ENCODE measurements at places on chromosomes 11 and 22.

DNA sequence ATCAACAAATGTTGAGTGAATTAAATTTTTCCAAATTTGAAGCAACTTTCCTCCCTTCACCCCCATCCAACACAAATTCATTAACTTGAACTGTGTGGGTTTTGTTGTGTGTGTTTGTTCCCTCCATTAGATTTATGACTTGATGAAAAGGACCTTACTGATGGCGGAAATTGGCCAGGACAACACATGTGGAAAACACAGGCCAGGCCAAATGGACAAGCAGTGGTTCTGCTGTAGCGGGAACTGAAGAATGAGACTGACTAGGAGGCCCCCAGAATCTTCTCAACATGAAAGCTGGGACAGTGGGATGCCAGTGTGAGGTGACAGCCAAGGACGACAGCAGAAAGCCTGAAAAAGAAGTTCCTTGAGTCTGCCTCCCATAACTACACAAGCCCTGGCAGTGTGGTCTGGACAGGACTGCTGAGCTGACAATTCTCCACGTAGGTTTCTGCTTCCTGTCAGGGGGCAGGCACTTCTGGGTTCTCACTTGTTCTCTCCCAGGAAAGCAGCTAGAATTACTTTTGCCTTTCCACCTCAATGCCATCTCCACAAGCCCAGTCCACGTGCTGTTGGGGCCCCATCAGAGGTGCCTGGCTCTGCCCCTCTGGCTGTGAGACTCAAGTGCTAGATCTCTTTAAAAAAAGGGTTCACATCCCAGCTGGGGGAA is 94.3 kb downstream of the ETS1 start:
- no peak for DNase-seq

- no peak for DNase-seq
Measured at GRCh38 chr22:35633520-35633919, 14.7 kb upstream of the APOL6 start.

DNA sequence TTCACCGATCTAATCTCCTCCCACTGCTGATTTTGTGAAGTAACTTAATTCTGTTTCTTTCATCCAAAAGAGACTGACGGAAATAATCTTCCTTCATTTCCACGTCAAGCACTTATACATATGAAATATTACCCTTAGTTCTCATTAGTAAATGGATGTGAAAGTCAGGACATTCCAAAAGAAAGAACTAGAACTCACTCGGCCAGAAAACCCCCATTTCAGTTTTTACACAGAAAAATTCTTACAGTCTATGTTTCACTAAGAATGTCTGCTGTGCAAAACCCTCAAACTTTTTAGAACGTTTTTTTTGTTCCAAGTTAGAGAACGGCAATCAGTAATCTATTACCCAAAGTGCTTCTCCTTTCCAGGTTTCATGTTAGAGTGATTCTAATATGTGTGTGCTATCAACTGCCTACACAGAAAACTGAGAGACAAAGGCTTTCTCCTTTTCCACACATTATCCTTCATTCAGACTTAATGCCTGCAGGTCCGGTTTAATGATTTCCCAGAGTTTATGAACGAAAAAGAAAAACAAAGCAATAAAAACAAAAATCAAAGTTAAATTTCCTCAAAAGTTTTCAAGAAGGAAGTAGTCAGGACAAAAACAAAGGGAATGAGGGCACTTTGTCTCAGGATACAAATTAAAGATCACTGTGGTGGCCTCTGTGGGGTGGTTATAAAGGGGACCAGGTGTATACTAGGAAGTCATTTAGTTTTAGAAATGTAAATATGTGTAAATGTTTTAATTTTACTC is 11.3 kb upstream of the SESN3 start:
- DNase-seq: no peak

GRCh38 chr11:88337987-88338668 is 592 bp upstream of the CTSC start:
- peak; percentile 46 for DNase-seq

DNA sequence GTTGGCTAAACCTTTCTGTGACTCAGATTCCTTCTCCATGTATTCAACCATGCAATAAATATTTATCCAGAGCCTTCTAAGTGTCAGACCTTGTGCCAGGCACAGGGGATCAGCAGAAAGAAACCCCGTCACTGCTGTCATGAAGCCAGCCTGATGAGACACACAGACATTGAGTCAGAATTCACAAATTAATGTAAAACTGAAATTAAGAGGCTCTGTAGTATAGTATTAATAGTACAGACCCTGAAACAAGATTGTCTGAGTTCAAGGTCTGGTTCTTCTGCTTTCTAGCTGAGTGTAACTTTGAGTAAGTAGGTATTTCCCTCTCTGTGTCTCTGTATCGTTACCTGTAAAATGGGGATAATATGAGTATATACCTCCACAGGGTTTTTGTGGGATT is 46.9 kb downstream of the ME3 start:
- no peak for DNase-seq

- DNase-seq: no peak
Measured at GRCh38 chr22:44153710-44154109, 27.0 kb upstream of the PARVG start.

DNA sequence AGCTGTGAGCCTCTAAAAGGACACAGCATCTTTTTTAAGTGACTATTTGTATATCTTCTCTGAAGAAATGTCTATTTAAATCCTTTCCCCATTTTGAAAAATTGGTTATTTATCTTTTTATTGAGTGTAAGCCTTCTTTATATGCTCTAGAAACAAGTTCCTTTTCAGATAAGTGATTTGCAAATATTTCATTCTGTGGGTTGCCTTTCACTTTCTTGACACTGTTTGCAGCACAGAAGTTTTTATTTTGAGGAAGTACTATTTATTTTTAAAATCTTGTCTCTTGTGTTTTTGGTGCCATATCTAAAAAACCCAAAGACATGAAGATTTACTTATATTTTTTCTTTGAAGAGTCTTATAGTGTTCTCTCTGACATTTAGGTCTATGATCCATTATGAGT is 40.1 kb upstream of the LYVE1 start:
- DNase-seq: no peak

DNA sequence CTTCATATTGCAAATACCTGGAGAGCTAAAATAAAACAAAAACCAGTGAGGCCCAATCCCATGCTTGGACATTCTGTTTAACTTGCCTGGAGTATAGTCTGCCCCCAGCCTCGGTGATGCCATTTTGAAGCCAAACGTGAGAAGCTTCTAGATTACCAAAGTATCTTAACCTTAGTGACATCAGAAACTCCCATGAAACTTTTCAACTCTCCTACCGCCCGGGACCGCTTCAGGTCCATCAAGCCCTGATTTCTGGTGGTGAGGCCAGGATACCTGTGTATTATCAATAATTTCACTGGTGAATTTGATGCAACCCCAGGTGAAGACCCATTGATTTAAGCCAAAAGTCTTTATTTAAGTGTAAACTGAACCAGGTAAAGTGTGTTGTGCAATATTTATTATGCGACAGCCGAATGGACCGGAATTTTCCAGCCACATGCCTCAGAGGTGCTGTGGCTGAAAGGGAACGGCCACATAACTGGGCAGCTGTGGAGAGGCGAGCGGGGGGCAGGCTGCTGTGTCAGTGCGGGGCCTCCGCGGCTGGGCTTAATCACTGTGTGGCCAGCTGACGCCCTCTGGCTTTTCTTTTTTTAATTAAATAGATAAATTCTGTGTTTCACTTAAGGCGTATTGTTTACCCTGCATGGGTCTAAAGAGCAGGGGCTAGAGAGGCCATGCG is 385.5 kb upstream of the B3GAT1 start:
- DNase-seq: no peak

DNA sequence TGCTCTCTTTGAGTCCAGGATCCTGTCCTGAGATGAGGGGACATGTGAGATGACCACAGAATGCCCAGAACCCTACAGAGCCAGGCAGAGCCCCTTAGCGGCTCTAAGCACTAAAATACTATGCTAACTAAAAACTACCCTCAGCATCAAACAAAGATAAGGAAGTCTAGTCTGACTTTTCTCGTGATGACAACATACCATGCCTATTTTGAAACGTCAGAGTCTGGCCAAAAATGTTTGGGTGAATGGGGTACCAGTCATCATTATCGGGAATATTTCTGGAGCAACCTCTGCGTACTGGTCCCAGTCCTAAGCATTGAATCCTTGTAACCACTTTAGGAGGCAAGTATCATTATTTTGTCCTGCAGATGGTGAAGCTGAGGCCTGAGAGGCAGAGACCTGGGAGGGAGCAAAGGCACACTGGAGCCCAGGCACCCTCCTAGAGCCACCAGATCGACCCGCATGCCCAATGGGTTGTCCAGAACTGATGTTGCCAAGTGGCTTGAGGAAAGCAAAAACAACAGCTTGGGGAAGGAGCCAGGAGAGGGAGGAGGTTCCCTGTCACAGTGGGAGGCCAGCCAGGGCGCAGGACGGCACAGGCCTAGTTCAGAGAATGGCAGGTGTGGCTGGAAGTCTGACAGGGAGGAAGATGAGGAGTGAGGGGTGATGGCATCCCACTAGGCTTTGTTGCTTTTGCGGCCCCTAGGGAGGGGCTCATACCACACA is 7.2 kb upstream of the OSM start:
- no peak for DNase-seq

- DNase-seq: no peak
Measured at GRCh38 chr11:3231851-3232744, at the start of gene MRGPRE. Gene MRGPRE (minus strand): TSS chr11:3232417. CDS start chr11:3228799, 3,618 bp downstream.

GRCh38 chr22:17370026-17370765 is 936 bp downstream of the CECR2 start:
- no peak for DNase-seq

DNA sequence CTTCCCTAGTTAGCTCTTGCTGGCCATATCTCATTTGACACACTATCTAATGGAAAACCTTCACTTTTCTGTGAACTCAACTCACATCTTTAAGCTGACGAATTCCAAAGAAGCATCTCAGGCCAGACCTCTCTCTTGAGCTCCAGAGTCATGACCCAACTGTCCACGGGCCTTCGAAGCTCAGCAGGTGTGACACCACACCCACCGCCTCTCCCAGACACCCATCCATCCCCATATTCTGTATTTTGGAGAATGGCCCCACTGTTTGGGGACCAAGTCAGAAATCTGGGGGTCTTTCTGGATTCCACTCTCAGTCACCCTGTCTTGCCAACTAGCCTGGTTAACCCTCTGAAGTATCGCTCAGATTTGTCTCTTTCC is 125.8 kb downstream of the ST3GAL4 start:
- DNase-seq: no peak

- peak; percentile 95 for DNase-seq
Measured at GRCh38 chr22:31084811-31085492, 3.8 kb downstream of the SMTN start.

GRCh38 chr22:45524157-45524556 is 21.5 kb downstream of the FBLN1 start:
- DNase-seq: no peak

GRCh38 chr11:7186190-7186589 is 65.5 kb upstream of the SYT9 start:
- peak; percentile 47 for DNase-seq

GRCh38 chr11:2190657-2191471 is 19.2 kb upstream of the TH start:
- DNase-seq: no peak

- no peak for DNase-seq
Measured at GRCh38 chr11:48029681-48030290, 49.4 kb downstream of the PTPRJ start.

GRCh38 chr11:132718711-132719671 is 813.3 kb downstream of the OPCML start:
- DNase-seq: peak; percentile 66

GRCh38 chr11:125701858-125702621 is 21.4 kb upstream of the ACRV1 start:
- DNase-seq: no peak

DNA sequence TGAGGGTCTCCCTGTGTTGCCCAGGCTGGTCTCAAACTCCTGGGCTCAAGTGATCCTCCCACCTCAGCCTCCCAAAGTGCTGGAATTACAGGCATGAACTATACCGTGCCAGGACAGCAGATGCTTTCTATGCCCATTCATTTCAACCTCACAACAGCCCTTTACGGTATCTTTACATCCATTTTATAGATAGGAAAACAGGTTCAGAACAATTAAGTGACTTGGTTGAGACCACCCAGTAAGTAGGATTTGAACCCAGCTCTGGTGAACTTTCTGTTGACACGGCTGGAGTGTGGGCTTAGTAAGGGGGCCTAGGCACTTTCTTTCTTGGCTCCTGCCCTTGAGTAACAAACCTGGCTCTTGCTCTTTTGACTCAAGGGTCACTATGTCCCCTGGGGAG is 25.7 kb downstream of the TEF start:
- no peak for DNase-seq

GRCh38 chr22:44424867-44425693 is 73.0 kb downstream of the RTL6 start:
- peak; percentile 19 for DNase-seq

DNA sequence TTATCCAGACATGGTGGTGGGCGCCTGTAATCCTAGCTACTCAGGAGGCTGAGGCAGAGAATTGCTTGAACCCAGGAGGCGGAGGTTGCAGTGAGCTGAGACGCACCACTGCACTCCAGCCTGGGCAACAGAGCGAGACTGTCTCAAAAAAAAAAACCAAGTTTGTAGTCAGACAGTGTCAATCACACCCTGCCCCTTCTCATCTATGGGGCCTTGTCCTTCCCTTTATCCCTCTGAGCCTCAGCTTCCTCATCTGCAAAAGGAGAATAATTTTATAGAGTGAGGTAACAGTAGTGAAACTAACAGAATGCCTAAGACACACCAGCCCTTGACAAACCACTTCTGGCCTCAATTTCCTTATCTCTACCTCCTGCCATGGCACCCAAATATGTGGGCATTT is 10.7 kb downstream of the BCL9L start:
- DNase-seq: no peak

DNA sequence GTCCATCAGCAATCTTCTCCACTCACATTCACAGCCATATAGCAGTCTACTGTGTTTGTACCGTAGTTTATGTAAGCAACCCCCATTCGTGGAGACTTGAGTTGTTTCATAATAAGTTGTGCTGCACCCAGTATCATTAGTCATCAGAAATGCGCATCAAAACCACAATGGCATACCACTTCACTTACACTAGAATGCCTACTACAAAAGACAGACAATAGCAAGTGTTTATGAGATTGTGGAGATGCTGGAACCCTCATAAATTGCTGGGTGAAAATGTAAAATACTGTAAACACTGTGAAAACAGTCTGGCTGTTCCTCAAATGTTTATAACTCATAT is 133.3 kb downstream of the ATXN10 start:
- DNase-seq: peak; percentile 94

DNA sequence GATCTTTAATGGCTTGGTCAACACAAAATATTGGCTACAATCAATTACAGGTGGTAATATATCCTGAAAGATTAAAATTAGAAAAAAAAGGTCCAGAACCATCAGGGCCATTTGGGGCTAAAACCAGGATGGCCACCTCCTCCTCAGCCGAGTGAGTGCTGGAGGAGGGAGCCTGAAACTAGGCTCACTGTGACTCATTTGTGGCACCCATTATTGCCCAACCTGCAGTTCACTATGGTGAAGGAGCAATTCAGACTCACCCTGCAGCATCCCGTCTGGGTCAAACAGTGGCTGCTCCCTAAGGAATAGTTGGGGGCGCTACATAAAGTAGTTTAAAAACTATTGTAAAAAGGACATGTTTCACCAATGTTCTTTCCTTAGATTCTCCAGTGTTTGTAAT is 60.7 kb downstream of the GLYATL1 start:
- no peak for DNase-seq

Data from fibroblast of skin of scalp (primary cell).